ENCODE measurements at places on chromosomes 5 and 9. TPM values are rescaled to one million over a fixed set of nuclear protein-coding genes. Genes with fewer than 3 reads are reported as not detected.

GRCh38 chr5:99169309-99169708 lies 240.5 kb upstream of the CHD1 start:
- no peak for DNase-seq

TXNDC8 gene
- not detected for total RNA-seq

GRXCR2 gene
- not detected for total RNA-seq

DNA sequence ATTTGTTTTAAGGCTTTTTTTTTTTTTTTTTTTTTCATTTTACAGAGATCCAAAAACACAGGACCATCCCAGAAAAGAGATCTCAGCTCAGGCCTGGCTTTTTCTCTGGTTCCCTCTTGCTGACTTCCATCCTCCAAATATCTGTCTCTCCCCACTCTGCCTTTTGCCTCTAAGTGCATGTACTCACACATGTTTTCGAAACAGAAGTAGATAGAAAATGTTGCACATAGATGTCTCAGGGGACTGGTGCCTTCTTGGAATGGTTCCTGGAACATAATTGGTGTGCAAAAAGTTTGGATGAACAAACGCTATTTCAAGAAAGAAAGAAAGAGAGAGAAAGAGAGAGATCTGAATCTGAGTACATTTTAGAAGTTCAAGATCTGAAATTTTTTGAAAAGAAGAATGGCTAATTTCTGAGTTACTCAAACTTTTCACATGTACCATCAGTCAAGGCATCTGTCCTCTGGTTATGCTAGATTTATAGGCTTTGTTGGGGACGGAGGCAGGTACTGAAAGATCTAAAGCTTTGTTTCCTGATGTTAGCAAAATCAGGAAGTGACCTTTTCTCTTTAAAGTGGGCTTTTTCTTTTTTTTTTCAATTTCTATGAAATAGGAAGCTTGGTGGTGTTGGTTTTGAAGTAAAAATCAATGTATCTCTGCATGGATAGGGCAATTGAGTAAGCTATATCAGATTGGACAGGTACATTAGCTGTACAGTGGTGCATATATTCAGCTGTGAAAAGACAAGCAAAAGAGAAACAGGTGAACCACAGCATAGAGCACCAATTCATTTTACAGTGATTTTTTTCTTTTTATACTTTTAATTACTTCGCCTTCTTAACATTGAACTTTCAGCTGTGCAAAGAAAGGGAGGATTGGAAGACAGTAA lies 8.5 kb upstream of the TNFSF8 start:
- no peak for DNase-seq

DNA sequence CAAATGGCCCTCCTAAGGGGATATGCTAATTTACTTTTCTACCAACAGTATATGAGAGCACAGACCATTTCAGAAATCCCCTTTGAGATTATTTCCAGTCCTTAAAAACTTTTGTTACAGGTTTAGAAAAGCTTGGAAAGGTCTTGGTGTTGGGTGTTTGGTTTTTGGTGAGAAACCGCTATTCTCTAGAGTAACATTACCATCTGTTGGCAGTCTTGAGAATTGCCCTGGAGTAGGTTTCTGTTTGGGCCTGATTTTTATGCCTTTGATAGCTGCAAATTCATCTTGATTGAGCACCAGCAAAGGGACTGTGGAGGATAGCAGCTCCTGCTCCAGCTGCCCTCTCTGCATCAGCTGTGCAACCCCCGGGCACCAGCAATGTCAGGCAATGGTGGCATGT lies 8.0 kb downstream of the NUDT2 start:
- DNase-seq, result no peak

PCDHGB4 gene
- total RNA-seq, result 0.06 TPM

DNA sequence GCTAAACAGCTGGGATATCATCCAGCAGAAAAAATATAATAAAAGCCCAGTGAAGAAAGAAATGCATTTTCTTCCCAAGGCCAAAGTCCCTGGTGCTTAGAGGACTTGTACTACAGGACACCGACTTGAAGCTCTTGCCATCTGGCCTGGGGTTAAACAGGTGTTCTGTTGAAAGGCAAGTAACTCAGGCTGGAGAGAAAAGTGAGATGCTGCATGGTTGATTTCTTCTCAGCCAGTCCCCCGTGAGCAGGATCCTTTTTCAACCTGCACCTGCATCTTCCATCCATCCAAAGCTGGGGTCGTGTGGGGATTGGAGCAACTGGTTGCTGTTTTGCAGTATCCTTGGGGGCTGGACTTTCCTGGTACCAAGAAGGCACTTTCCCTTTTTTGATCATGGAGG lies 146.1 kb upstream of the RPS23 start:
- no peak for DNase-seq

GRCh38 chr5:113446358-113446927 lies 11.7 kb upstream of the TSSK1B start:
- DNase-seq, result no peak

DNA sequence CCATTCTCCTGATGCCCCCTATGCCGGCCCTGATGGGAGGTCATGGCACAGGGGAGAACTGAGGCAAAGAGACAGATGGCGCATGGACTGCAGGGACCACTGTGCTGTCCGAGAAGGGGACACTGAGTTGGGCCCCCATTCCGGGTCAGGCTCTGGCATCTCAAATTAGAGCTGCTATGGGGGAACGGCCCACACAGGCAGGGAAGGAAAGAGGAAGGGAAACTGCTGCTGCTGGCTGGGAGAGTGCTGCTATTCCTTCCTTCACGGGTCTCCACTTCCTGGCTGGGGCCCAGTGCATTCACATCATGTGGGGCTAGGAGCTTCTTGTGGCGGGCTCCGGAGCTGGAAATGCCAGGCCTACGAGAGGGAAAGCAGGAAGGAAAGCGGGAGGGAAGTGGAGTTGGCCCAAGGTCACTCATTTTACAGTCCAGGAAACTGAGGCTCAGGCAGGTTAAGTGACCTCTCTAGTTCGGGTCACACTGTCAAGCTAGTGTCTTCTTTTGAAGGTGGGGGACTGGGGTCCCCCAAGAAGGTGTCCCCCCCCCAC lies 1.3 kb upstream of the CARD19 start:
- no peak for DNase-seq

GRCh38 chr9:4024281-4024777 lies 275.5 kb downstream of the GLIS3 start:
- DNase-seq, result no peak

DNA sequence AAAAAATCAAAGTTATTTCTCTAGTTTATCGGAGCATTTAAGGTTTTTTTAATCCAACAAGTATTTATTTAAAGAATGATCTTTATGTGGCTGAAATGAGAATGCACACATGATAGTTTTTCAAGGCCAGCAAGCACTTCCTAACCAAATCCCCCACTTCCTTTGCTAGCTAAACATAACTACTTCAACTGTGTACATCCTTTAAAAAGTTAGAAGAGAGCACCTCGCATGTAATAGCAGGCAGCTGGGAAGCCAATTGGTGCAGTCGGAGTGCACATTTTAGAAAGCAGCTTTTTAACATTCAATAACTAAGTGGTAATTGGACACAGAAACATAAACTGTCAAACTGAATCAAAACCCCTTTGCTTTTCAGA lies 245.7 kb downstream of the BNC2 start:
- no peak for DNase-seq

GRCh38 chr5:96584712-96585111 lies 77.5 kb upstream of the CAST start:
- DNase-seq, result no peak

DNA sequence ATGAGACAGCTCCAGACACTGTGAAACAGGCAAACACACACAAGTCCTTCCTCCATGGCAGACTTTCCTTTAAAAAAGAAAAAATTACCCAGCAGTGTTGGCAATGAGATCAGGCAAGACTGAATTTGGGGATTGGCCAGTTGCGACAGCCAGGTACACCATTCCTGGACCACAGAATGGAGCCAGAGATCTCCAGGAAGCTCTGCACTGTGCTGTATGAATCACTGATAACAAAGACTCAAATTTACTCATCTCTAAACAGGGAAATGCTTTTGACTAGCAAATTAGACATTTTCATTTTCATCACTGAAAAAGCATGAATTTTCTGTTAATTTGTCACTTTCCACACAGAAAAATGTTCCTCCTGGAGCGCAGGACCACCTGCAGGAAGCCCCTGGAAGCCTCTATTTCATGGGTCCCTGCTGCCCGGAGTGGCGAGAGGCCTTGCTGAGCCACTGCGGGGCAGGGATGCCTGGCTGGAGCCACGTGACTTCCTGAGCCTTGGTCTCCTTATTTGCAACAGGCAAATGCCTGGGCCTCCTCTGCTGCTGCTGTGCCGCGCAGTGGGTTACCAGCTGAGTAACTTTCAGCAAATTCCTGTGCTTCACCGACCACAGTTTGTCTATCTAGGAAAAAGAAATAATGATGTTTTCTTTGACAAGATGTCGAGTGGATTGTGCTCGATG lies 185.9 kb upstream of the ZNF618 start:
- no peak for DNase-seq

- peak; percentile 54 for DNase-seq
Measured at GRCh38 chr5:119435436-119436132, 16.7 kb upstream of the HSD17B4 start.

DNA sequence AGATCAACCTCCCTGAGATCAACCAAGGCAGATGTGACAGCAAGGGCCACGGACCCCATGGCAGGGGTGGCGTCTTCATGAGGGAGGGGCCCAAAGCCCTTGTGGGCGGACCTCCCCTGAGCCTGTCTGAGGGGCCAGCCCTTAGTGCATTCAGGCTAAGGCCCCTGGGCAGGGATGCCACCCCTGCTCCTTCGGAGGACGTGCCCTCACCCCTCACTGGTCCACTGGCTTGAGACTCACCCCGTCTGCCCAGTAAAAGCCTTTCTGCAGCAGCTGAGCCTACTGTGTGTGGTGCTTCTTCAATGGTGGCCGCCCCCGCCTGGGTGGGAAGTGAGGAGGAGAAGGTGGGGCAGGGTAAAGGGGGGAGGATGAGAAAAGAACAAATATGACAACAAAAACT lies 8.3 kb downstream of the GPX3 start:
- no peak for DNase-seq

DNA sequence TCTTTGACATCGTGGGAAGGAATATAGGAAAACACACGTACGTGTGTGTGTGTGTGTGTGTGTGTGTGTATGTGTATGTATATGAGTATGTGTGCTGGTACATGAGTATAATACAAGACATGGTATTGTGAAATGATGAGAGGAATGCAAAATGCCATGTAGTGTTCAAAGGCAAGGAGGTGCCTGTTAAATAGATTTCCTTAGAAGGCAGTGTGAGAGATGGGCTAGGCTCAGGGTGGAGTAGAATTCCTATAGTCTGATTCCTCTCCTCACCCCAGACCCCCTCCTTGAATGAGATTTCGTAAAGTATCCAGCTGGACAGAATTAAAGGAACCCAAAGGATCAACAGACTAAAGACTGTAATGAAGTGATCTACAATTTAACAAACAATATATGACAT lies 11.1 kb downstream of the GPR21 start:
- no peak for DNase-seq

DNA sequence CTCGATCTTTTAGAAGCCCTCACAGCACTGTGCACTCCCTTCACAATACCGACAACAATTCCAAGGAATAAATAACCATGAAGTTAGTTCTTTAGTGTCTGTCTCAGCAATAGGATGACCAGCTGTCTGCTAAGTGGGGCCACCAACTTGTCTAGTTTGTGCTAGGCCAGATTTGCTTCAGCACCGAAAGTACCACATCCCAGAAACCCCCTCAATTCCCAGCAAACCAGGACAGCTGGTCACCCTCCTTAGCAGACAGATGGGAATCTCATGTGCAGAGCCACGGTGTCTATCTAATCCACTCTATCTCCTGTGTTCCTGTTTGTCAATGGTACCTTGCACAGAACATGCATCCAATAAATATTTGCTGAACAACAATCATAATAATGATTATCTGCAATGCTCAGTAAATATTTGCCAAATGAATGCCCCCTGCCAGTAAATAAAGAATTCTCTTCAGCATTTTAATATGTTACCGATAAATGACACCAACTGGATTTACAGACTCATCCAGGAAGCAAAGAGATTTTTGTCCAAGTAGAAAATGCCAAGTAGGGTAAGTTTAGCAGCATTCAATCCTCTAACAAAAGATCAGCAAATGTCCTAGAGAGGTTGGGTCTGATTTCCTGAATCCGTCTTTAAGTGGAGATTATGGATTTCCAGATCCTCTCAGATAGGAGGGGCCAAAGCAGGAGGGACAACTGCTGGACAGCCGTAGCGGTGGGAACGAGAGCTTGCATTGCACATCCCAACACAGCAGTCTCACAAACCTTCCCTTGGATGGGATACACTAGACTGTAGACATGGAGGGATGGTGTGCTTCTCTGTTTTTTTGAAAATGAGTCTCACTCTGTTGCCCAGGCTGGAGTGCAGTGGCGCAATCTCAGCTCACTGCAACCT lies 51.9 kb upstream of the ANKRD33B start:
- DNase-seq, result no peak

- no peak for DNase-seq
Measured at GRCh38 chr5:68727931-68728330, 365.9 kb upstream of the SLC30A5 start.

DNA sequence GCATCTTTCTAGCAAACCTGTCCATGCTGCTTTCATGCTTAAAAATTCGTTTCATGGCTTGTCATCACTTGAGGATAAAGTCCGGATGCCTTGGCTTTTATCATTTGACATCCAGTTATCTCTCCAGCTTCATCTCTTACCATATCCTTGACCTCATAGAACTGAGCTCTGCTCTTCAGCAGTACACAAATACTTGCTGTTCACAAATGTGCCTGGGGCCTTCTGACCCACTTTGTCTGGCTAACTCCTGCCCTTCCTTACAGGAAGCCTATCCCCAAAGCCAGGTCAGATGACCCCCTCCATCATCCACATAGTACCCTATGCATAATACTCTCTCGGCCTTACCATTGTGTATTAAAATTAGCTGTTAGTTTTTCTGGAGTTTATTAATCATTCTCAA lies 249.1 kb downstream of the SAXO1 start:
- DNase-seq, result no peak

- peak; percentile 81 for DNase-seq
Measured at GRCh38 chr5:83471405-83472212, at the start of gene VCAN. TSS of gene VCAN (plus strand) at chr5:83471744. CDS start at chr5:83483519, 11,775 bp downstream.

DNA sequence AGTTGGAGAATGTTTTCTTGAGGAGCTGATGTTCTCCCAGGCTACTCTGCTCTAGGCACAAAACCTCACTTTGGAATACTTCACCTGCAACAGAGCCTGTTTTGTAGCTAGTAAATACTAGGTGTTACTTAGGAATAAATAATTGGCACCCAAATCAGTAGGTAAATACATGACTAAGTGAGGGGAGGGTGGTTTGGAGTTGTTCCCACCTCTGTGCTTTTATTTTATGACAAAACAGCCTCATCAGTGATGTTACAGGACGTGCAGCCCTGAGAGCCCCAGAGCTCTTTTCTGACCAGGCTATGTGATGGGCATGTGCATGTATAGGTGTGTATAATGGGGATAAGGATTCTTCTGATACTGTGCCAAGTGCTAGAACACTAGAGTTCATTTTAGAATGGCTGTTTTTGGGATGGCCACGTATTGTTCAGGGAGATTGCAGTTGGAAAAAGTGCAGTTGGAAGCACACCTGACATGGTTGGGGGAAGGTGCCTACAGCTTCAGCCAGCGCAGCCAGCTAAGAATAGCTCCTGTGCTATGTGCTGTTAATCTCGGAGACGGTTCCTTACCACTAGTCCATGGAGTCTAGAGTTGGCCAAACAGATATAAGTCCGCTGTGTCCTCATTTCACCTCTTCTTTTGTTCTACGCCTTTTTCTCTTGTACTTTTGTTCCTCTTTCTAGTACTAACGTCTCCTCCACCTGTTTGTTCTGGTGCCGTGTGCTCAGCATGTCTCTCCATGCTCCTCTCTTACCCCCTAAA lies 284.7 kb downstream of the FANCC start:
- no peak for DNase-seq
